WTC11 (cell line): ENCODE measurements at places on chromosomes 6 and 20.

GRCh38 chr20:37375227-37375626 lies 29.3 kb downstream of the SRC start:
- DNase-seq, result no peak

DNA sequence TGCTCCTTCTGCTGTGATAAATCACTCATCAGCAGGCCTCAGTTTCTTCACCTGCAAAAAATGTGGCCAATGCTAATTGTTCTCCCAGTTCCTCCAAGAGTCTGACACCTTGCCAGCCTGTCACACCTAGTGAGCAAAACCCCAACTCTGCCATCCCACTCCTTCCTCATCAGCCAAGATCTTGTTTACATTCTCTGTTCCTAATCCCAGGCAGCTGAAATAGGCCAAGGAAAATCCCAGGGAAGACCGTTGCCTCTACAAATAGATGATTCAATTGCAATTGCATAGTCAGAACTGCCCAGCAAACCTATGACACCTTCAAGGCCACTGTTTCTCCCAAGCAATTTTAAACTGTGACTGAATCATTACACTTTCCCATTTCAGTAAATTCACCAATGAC lies 78.7 kb downstream of the GMDS start:
- no peak for DNase-seq

DNA sequence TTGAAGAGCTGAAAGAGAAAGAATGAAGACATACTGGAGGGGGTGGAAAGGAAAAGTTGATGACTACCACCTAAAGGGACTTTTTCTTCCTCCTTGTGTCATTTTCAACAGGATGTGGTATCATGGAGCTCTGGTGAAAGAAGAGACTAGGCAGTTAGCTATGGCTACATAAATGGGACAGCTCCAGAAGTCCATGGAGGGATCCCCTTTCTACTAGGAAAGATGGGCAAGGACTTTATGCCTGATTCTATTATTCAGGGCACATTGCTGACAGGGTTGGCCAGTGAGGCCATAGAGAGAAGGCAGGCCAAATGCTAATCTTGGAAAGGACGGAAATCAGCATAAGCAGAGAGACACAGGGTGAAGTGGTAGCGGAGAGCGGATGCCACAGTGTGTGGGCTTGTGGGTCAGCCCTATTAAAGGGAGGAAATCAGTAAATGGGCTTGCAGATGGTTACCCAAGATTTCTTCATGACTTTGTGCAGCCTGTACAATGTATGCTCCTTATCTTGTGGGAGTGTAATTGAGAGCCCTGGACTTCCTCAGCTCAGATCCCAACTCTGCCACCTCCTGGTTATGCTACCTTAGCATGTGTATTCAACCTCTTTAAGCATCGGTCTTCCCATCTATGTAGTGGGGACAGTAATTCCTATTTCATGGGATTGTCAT lies 77.4 kb upstream of the TMEM170B start:
- DNase-seq, result no peak

DNA sequence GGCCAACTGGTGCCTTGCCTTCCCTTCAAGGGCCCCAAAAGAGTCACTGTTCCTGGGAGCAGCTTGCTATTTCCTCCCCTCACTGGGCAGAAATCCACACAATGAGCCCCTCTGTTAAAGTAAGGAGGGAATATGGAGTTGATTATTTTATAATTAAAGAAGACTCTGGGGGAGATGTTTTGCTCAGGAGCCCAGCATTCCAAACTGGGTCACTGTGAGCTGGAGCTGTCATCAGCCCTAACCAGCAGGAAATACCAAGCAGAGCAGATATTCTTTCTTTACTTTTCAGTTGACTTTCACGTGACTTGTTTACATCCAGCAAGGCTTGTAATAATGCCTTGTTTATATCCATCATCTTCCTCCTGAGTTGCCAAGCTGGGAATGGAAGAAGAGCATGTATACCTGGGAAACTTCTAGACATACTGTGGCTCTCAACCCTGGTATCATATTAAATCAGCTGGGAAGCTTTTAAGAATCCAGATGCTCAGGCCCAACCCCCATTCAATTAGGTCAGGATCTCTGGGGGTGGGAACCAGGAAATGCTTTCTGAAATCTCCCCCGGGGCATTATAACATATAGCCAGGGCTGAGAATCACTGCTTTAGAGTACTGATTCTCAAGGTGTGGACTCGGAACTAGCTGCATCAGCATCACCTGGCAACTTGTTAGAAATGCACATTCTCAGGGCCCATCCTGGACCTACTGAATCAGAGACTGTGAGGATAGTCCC lies 175.6 kb upstream of the MYLIP start:
- no peak for DNase-seq

GRCh38 chr6:79391480-79391879 lies 145.8 kb downstream of the LCA5 start:
- no peak for DNase-seq

DNA sequence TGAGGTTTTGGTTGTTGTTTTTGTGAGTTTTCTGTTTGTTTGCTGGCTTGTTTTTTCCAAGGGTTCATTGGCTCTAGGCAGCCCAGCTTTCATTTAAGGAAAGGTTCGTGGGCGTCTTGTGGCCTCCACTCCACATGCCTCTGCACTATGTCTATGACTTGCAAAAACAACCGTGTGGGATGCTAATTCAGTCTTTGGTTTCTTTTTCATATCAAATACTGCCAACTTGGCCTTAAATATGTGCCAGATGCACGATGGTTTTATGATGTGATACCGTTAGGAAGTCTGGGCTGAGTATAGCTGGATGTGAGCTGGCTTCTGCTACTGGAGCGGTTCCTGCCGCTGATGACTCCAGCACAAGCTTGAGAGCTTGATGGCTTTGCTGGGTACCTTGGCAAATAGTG lies 96.3 kb downstream of the BMP2 start:
- DNase-seq, result no peak

DNA sequence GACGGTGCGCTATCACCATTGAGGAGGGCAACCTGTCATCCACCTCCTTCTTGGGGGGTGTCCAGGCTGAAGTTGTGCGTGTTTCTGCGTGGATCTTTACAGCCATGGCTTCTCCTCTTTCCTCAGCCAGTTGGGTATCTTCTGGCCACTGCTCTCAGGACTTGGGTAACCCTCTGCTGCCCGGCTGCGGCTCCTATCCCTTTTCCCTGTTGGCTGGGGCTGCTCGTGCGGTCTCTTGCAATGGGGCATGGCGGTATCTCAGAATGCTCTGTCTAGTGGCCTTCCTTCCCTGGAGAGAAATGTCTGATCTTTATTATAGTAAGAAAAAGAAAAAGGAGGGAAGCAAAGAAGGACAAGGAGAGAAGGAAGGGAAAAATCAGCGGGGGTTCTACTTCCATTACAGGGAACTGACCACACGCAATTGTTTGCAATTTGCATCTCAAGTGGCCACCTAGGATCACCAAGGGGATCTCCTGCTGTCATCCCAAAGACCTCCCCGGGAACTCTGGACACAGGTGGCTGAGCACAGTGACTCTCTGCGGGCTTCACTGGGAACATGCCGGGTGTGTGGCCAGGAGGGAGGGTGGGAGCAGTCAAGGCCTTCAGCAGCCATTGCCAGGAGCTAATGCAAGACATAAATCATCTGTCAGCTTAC lies 60.8 kb downstream of the NPEPL1 start:
- DNase-seq, result peak; percentile 56

GRCh38 chr6:101263596-101263995 lies 129.9 kb upstream of the GRIK2 start:
- no peak for DNase-seq

DNA sequence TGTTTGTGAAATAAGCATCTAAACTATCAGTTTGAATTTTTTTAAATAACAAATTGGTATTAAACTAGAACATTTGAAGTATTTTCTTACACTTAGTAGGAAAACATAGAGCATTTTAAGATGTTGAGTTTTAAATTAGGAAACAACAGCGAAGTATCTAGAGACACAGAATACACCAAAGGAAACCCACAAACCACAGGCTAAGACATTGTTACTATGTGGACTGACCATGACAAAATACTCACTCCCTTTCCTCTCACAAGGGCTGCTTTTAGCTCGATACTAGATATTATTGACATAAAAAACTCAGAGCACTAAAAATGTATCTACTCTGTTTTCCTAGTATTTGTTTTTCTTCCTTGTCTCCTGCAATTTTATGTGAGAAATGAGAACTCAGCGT lies 266.0 kb upstream of the CITED2 start:
- no peak for DNase-seq

GRCh38 chr6:132750455-132751248 lies 7.1 kb downstream of the VNN2 start:
- no peak for DNase-seq

DNA sequence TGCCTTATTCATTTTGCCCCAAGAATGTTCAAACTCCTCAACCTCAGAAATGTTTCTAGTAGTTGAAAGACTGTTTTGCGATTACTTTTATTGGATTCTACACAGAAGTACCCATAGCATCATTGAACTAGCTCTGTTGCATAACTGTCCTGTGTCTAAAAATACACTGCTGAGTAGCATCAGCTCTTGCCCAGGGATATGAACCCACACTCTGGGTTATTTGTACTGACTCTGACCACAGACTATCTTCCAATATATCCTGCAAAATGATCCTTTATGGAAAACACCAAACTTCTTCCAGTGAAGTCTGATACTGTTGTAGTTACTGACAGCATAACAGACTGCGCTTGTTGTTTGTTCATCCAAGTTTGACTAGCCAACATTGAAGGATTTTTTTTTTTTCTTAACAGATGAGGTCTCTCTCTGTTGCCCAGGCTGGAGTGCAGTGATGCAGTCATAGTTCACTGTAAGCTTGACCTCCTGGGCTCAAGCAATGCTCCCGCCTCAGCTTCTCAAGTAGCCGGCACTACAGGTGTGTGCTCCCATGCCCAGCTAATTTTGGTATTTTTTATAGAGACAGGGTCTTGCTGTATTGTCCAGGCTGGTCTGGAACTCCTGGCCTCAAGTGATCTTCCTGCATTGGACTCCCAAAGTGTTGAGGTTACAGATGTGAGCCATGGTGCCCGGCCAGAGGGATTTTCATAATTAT lies 49.9 kb downstream of the TULP4 start:
- DNase-seq, result no peak

DNA sequence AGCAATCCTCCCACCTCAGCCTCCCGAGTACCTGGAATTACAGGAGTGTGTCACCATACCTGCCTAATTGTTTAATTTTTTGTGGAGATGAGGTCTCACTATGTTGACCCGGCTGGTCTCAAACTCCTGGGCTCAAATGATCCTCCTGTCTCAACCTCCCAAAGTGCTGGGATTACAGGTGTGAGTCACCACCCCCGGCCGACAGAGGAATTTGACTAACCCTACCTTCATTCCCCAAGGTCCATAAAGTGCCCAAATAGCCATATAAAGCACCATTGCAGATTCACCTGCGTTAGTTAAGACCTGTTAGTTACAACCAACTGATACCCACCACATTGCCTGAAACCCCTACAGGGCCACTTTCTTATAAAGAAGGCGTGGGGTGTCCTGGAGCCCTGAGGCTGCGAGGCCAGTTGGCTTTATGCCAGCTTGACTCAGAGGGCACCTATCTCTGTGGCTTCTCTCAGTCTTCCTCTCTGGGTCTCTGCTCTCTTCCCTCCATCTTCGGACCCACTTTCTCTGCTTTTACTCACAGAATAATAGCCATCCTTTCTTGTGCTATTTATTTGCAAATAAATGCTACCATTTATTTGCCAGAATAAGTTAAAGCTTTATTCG lies 65.6 kb downstream of the SLC2A10 start:
- DNase-seq, result no peak

- DNase-seq, result no peak
These were observed 2.5 kb downstream of the AKIRIN2 start for GRCh38 chr6:87699576-87699975.

GRCh38 chr6:93412452-93412851 lies 6.9 kb downstream of the EPHA7 start:
- DNase-seq, result no peak

GRCh38 chr6:134701301-134701700 lies 248.6 kb downstream of the ALDH8A1 start:
- DNase-seq, result no peak

GRCh38 chr6:147675281-147675680 lies 166.8 kb downstream of the SAMD5 start:
- no peak for DNase-seq

GRCh38 chr20:4613184-4613583 lies 108.5 kb upstream of the PRND start:
- no peak for DNase-seq

GRCh38 chr20:25205277-25206062 lies 10.0 kb downstream of the ENTPD6 start:
- no peak for DNase-seq

DNA sequence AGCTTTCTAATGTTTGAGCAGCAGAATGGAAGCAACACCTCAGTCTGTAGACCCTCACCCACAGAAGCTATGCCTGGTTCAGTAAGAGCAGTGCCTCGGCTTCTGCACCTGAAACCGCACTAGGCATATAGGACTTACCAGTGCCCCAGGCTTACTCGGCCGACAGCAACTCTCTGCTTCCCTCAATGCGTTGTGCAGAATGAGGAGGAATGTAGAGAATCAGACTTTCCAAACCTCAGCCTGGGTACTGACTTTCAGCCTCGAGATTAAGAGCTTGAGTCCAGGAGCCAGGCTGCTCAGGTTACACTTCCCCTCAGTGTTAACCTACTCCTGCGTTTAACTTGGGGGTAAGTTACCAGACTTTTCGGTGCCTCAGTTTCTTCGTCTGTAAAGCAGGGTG lies 8.6 kb downstream of the EYA2 start:
- DNase-seq, result no peak

DNA sequence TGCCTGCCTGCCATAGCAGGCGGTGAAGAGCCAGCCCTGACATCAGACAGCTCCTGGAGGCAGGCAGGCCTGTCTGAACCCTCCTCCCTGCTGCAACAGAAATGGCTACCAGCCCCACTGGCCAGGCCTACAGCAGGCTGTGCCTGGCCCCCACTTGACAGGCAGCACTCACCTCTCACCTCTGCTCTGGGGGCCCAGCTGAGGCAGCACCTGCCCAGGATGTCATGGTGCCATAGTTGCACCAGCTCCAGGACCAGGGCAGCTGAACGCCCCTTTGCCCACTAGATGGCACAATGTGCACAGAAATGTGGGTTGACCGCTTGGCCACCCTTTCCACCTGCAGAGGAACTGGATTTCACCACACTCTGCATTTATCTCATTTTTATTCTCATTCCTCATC lies 30.6 kb downstream of the MRPL14 start:
- peak; percentile 71 for DNase-seq

GRCh38 chr20:51720384-51720783 lies 47.8 kb downstream of the ATP9A start:
- no peak for DNase-seq

DNA sequence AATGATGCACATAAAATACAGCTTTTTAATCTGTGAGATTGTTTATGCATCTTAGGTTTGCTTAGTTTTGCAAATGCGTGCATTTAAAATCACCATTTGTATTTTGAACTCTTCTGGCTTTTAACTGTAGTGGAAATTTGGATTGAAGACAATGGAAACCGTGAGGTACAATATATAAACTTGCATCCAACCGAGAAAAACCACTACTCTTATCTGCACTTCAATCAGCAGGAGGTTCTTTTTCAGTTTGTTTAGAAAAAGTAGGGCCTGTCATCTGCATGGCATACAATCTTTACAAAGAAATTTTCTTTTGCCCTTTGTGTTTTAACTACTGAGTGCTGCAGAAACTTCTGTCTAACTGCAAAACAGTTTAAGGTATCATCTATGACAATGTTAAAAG lies 132.8 kb downstream of the LAMA2 start:
- no peak for DNase-seq
